ENCODE measurements at places on chromosomes 6 and 20. TPM values are rescaled to one million over a fixed set of nuclear protein-coding genes. Genes with fewer than 3 reads are reported as not detected.

Gene PNPLA1
- polyA plus RNA-seq = 0.46 TPM

Gene SPDEF
- polyA plus RNA-seq = 101 TPM

DNA sequence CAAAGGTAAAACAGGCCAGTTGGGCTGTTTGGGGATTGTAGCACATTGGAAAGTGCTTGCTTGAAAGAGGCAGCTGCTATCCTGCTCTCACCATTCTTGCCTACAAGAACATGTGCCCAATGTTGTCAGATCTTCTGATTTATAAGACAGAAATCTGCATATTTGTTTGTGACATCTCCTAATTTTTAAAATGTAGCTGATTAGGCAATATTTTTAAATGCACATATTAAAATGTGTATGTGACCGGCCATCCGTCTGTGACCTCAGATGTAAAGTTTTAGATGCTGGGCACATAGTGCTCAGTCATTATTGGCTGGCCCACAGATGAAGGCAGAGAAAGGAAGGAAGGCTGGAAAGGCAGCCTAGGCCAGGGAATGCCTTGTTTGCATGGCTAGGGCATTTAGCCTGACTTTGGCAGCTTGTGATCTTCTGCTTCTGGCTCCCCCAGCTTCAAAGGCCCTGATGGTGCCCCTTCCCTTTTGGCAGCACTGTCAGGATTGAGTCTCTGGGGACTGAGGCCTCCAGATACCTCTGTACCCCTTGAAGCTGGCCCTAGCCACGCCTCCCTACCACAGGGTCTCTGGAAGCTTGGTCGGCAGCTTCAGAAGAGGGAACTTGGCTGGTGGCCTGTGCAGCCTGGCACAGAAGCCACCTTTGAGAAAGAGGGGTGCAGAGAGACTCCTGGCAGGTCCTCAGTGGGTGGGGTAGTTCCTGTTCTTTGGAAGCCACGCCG lies 6.4 kb downstream of the SNPH start:
- DNase-seq = peak; percentile 57

DNA sequence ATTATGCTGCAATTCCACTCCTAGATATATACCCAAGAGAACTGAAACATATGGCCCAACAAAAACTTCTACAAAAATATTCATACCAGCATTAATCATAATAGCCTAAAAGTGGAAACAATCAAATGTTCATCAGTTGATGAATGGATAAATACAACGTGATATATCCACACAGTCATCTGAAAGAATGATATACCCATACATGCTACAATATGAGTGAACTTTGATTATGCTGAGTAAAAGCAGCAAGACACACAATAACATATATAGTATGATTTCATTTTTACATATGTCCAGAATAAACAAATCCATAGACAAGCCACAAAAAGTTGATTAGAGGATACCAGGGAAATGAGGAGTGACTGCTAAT lies 30.7 kb downstream of the CDK19 start:
- no peak for DNase-seq

Gene SOX18
- polyA plus RNA-seq = 11.9 TPM

Gene PSORS1C1
- polyA plus RNA-seq = 5.4 TPM

GRCh38 chr6:20680697-20681165 lies 146.5 kb downstream of the CDKAL1 start:
- no peak for DNase-seq

- DNase-seq = no peak
Observed at GRCh38 chr6:106134906-106135634, 48.9 kb downstream of the PRDM1 start.

DNA sequence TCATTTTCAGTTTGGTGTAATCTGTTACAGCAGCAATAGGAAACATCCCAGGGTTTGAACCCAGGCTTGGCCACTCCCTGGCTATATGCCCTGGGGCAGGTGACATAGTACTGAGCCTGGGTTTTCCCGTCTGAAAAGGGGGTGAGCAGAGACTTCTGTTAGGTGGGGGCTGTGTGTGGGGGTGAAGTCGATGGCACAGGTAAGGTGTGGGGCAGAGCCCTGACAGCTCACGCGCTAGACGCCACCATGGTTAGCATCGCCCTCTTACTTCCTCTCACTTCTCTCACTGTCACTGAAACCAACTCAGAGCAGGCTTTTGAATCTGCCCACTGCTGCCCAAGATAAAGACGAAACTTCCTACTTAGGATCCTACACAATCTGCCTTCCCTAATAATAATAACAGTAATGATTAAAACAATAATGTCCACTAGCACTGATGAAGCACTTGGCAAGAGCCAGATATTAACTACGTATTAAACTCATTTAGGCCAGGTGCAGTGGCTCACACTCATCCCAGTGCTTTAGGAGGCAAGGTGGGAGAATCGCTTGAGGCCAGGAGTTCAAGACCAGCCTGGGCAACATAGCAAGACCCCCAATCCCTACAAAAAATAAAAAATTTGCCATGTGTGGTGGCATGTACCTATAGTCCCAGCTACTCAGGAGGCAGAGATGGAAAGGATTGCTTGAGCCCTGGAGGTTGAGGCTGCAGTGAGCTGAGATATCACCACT lies 117.9 kb upstream of the PTPN1 start:
- no peak for DNase-seq

DNA sequence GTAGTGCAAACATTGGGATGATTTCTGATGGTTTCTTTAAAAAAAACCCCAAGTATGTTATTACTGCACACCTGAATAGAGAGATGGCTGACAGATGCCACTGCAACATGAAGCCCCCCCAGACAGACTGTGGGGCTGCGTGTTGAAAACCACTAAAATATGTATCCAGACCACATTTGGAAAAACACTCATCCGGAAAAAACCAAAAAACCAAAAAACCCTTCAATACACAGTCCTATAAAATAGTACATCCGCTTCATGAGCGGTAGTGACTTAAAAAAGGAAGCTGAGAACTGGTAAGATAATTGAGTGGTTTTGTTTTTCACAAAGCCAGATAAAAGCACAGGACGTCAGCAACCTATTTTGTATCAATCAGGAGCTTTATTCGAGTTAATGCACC lies 47.1 kb upstream of the EDN3 start:
- DNase-seq = no peak

DNA sequence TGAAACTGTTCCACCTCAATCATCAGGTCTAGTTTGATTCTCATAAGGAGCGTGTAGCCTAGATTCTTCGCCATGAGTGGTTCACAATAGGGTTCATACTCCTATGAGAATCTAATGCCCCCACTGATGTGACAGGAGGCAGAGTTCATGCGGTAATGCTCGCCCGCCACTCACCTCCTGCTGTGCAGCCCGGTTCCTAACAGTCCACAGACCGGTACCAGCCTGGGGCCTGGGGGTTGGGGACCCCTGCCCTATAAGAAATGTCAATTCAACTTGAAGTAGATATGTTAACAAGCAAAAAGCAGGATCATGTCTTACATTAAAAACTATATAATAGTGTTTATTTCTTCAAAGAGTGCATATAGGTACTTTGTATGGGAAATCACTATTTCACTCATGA lies 216.5 kb downstream of the COL19A1 start:
- DNase-seq = no peak

- DNase-seq = no peak
Observed at GRCh38 chr6:74969591-74970267, 236.1 kb downstream of the COL12A1 start.

Gene FOXC1
- polyA plus RNA-seq = 0.70 TPM

DNA sequence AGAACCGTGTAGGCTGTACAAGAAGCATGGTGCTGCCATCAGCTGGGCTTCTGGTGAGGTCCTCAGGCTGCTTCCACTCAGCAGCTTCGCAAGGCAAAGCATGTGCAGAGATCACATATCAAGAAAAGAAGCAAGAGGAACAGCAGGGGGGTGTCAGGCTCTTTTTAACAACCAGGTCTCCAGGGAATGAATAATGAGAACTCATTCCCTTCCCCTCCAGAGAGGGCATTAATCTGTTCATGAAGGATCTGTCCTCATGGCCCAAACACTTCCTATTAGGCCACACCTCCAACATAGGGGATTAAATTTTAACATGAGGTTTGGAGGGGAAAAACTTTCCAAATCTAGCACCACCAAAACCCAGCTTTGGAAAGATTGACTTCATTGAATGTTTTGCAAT lies 20.0 kb downstream of the GINM1 start:
- no peak for DNase-seq

DNA sequence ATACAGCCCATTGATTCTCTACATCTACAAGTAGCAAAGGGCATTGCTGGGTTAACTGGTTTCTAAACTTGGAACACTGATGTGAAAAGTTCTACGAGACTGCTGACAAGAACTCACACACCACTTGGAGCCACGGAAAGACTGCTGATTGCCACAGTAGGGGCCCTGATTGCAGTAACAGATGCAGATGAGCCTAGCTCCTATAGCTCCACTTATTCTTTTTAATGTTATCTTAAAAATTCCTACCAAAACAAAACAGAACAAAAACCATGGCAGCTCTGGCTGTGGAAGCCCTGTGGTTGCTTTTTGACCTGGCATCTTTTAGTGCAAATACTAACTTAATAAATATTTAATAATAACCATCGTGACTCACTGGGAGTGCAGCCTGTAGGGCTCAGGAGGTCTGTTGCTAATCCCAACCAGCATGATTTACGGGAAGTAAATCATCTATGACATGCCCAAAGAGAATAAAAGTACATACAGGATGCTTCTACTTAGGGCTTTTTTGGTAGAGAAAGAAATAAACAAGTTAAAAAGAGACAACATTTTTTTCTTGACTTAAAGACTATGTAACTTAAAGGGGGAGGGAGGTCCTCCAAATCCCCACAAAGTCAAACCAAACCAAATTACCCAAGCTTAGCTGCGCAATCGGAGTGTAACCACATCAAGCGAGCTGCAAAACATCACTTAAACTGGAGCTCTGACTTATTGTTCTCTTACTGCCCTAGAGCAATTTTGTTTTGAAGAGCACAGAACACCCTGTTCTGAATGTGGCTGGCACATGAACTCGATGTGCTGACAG lies 87.2 kb downstream of the FKBP5 start:
- DNase-seq = peak; percentile 92

- no peak for DNase-seq
Observed at GRCh38 chr6:24240380-24240928, 114.4 kb downstream of the NRSN1 start.

Gene CD40
- 25.2 TPM for polyA plus RNA-seq

DNA sequence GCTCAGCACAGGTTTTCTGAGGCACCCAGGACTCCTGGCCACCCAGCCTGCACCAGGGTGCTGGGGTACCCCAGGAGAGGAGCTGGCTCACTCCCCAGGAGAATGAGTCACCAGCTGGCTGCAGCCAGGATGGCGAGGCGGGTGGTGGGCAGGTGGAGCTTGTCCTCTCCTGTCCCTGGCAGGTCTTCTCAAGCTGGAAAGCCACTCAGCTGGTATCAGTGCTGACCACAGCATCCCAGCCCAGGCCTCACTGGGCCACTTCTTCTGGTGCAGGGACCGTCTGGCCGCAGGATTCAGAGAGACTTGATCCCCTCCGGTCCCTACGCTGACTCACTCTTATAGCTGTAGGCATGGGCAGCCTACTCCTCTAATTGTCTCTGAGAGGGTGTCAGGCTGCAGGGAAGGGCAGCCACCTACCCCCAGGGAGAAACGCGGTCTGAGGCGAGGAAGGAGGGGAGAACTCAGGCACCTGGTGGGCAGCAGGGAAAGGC lies 22.2 kb downstream of the TFEB start:
- peak; percentile 90 for DNase-seq

Gene NHSL1
- polyA plus RNA-seq = 13.2 TPM

DNA sequence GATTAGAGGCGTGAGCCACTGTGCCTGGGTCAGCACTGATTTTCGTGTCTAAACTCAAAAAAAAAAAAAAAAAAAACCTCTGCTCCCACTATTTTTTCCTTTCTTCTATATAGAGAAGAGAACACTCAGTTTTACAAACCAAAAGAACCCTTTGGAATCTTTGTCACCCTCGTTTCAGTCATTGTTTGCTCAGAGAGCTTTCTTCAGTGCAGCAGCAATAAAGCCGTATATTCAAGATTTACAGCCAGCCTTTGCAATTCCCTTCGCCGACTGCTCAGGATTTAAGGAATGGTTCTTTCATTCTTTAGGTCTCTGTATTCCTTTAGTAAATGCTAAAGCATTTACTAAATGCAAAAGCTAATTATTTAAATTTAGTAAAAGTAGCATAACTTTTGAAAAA lies 20.1 kb downstream of the RIOK1 start:
- DNase-seq = no peak

Data from sigmoid colon (tissue), 7 donors.